ENCODE measurements at places on chromosomes 5 and 9.

DNA sequence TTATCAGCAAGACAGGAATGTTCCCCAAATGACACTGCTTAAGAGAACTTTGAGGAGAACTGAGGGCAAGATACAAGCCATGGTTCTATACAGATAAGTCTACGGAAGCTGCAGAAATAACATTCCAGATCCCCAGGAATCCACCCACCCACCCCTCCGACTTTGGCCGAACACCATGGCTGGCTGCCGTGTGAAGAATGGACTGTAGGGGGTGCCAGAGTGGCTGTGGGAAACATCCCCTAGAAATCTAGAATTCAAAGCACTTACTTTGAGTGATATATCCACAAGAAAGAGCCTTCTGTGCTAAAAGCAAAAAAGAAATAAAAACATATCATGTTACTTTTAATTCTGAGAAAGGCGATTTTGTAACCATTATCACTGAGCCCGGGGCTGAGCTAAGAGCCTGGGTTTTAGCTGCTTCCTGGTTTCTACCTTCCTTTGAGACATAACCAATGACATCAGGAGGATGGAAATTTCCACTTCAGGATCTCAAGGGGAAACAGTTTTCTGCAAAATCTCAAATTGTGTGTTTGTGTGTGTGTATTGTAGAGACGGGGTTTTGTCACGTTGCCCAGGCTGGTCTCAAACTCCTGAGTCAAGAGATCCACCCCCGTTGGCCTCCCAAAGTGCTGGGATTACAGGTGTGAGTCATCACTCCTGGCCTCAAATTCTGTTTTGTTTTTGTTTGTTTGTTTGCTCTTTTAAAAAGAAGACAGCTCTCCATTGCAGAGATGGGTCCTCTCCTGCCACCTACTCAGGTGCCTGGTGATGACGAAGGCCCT, 36.4 kb downstream of the GGTA1 start:
- DNase-seq = no peak

DNA sequence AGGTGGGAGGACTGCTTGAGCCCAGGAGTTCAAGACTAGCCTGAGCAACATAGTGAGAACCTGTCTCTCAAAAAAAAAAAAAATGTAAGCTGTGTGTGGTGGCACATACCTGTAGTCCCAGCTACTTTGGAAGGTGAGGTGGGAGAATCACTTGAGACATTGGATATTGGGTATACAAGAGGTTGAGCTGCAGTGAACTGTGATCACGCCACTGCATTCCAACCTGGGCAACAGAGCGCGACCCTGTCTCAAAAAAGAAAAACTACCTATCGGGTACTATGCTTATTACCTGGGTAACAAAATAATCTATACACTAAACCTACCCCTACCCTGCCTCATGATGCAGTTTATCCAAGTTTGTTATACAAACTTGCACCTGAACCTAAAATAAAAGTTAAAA, 64.9 kb downstream of the AOPEP start:
- no peak for DNase-seq

DNA sequence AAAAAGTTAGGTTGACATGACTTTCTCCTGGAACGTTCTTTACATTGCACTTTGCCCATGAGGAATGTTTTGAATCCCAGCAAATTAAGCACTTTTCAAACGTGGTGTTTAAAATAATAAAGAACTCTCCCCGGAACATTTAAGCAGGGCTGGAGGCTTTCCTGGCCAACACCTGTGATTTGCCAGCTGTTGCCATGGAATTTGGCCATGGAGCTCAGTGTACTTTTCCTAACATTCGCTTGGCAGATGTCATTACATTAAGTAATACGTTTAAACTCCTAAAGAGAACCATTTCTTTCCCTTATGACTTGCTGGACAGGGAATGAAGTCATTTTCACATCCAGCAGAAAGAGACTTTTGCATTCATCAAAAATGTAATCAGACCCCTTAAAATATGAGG, 146.1 kb downstream of the GAS1 start:
- no peak for DNase-seq

GRCh38 chr5:174392892-174393291, 331.5 kb upstream of the MSX2 start:
- no peak for DNase-seq

DNA sequence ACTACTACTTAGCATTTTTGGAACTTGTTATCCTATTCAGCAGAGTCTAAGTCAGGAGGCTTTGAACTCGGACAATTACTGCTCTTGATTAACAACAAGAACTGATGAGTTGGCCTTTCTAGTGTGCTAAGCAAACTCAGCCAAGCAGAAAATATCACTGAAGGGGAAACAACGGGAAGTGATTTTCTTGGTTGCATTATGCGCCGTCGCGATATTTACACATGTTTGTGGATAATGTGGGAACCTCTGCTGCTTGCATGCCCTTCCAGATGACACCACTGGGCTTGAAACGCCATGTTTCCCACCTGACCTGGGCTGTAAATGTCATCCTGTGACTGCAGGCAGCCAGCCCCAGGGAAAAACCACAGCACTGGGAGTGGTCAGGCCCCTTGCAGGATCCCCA, 205.5 kb downstream of the PAX5 start:
- DNase-seq = no peak

- DNase-seq = no peak
Measured at GRCh38 chr9:27341545-27342294, 44.8 kb upstream of the EQTN start.

GRCh38 chr5:177089127-177089526, 2.4 kb downstream of the FGFR4 start:
- no peak for DNase-seq

DNA sequence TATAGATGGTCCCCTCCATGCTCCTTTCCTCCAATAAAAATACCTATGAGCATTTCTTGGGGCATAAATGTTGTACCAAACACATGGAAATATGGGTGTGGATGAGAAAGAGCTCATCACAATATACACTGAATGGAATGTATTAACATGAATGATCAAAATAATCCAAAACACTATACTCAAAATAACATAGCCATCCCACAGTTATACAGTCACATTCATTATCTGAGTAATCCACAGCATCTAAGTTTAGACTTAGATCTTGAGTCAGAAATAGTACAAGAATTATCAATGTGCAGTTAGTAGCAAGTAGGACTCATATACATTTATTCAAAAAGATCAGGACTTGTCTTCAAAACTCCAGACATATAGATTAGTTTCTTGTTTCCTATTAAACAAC, 175.2 kb upstream of the NREP start:
- DNase-seq = no peak

DNA sequence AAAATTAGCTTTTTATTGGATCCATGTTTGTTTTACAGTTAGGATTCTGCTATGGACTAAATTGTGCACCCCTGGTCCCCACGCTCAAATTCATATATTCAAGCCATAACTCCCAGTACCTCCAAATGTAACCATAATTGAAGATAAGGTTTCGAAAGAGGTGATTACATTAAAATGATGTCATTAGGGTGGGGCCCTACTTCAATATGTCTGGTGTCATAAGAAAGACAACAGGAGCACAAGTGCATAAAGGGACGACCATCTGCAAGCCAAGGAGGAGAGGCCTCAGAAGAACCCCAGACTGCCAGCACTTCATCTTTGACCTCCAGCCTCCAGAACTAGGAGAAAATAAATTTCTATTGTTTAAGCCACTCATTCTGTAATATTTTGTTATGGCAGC, 7.4 kb upstream of the HNRNPA0 start:
- no peak for DNase-seq

GRCh38 chr5:179374506-179375235, 29.4 kb upstream of the ADAMTS2 start:
- DNase-seq = no peak

GRCh38 chr9:120307599-120307998, 272.4 kb downstream of the CDK5RAP2 start:
- DNase-seq = no peak

- no peak for DNase-seq
Measured at GRCh38 chr5:148984345-148984744, 78.5 kb downstream of the SH3TC2 start.

- no peak for DNase-seq
Measured at GRCh38 chr9:37988041-37988440, 81.0 kb downstream of the SHB start.

DNA sequence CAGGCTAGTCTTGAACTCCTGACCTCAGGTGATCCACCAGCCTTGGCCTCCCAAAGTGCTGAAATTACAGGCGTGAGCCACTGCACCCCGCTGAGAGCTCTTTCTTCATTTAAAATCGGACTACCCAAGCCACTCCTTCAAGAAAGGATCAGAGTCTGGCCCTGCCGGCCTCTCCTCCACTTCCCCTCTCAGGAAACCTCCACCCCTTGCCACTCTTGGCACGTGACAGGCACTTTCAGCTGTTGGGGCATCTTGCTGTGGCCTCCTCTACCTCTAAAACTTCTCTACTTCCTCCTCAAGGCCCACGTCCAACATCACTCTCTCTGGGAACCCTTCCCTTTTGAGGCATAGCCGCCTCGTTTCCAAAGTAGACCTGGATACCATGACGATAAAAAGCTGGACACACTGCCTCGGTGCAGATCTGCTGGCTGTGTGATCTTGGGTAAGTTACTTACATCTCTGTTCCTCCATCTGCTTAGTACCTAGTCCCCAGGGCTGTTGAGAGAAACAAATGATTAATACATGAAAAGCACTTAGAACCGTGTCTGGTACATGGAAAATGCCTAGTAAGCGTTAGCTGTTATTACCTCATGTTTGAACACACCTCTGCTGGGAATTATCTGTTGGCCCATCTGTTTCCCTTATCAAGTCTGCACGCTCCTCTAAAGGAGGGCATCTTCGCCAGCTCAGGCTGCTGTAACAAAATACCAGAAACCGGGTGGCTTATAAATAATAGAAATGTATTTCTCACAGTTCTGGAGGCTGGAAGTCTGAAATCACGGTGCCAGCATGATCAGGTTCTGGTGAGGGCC, 55.3 kb downstream of the SMIM23 start:
- no peak for DNase-seq

DNA sequence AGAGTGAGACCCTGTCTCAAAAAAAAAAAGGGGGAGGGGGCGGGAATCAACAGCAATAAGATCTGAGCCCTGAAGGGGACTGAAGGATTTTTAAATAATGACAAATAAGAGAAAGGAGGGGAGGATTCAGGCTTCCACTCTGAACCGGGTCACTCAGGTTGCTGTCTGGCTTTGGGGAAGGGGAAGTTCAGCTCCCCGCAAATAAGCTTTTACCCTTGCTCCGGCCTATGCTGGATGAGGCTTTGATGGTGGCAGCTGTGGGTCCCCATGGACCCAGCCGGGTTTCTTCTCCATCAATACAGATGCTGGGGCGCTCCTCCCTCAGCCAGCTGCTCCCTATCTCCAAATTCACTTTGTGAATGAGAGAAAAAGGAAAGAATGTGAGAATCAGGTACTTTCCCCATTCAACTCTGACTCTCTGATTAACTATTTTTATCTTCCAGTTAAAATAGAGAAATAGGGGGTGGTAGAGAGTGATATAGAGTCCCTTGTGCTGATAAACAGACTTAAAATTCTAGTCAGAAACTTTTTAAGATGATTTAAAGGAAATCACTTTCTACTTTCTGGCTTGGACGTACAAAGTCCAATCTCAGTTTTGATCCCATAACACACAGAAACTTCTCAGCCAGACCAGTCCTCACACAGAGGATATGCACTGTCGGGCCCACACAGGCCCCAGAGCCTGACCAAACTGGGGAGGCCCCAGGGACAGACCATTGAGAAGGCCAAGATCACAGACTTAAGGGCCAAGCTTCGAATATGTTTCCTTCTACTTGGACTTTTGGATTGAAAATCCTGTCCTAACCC, 39.6 kb downstream of the C5orf15 start:
- no peak for DNase-seq

DNA sequence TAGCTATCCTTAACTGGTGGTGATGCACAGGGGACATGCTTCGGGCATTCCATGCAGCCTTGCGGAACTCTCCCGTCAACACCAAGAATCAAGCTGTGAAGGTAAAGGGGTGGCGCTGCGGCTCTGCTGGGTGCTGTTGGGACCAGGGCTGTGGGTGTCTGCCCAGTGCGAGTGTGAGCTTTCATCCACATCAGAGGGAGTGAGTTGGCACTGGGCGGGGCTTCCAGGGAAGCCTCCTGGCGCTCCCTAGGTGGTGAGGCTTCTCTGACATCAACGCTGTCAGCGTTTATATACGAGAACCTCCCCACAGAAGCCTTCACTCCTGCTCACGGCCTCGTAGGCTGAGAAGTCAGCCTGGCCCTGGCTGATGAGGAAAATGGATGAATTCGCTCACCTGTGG, 11.7 kb downstream of the ARPC5L start:
- no peak for DNase-seq

DNA sequence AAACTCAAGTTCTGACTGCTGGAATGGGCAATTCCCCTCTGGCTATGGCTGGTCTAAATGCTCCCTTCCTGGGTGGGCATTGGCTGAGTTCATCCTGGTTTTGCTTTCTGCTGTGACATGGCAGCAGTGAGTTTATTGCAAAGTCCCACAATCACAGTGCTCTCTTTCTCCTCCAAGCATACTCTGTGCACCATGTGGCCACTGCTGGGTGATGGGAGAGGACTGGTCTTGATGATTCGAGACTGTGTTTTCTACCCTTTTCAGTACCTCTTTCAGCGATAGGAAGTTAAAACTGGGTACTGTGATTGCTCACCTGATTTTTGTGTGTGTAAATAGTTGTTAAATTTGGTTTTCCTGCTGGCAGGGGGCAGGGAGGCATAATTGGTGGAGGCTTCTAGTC, 49.7 kb downstream of the FER start:
- no peak for DNase-seq

DNA sequence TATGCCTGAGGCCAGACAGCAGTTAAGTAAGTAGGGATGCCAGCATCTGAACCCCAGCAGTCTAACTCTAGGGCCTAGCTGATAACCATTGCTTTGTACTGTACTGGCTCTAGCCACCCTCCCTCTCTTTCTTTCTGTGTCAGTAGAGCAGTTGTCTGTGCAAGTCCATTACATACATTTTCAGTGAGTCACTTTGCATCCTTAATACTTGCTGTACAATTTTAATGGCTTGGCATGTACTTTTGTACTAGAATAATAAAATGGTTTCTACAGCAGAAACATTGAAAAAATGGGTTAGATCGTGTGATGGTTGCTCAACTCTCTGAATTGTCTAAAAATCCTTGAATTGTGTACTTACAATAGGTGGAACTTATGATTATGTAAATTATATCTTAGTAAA, 1.5 kb upstream of the TTC39B start:
- DNase-seq = no peak

- DNase-seq = no peak
Measured at GRCh38 chr9:3277200-3277599, 248.6 kb downstream of the RFX3 start.

GRCh38 chr5:153537207-153537606, 46.7 kb downstream of the GRIA1 start:
- no peak for DNase-seq

Measured in T-helper 22 cell (primary cell).